ENCODE measurements at places on chromosomes 12 and 14.
A peak's percentile ranks its signal among the peaks of the same experiment; 100 is the strongest.

DNA sequence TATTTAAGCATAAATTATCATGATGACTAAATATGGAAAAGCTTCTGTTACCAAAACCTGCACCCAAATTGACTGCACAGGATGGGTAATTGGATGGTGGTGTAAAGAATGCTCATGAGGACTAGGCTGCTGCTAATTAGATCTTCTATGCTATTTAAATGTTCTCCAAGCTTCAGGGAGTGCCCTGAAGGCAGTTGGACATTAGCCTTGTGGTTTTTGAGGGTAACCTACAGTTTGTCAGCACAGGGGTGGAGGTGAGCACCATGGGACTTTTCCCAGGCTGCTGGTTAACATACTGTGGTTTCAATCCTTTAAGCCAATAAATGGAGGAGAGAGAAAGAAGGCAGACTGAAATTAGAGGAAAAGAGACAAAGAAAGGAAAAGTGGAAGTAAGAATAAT, 145.0 kb downstream of the WIF1 start:
- DNase-seq = no peak

DNA sequence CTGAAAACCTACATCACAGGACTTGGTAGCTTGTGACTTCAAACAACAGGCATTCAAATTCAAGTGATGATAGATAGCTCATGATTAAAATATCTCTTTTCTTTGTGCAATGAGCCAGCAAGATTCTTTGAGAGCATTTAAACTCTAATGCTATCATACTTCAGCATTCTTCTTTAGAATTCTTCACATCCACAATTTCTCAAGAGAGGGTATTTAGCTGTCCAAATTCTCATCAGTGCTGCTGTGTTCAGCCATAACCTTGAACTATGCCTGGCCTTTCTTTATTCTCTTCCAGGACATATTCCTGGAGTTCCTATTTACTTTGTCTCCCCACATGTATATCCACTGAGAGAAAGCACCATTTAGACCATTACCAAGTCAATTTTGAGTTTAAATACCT, 321.1 kb downstream of the EGLN3 start:
- no peak for DNase-seq

DNA sequence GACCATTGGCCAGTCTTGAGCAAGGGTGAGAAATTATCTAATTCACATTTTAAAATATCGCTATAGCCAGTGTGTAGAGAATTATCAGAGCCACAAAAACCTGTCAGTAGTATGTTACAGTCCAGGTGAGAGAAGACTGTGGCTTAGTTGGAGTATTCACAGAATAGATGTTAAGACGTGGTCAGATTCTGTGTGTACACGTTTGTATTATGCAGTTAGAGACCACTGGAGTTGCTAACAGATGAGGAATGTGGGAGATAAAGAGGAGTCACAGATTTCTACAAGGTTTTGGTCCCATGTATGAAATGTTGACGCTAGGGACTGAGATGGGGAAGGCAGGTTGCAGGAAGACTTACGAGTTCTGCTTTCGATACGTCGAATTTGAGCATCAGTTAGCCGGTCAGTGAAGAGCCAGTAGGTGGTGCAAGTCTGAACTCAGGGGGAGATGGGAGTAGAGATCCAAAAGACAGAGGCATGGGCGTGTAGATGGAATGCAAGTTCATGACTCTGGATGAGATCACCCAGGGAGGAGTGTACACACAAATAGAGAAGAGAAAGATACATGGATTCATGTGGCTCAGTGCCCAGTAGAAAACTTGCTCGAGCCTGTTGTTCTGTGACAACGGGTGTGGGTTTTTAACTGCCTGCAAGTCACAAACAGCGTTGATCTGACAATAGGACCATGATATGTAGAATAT, 114.8 kb upstream of the FLRT2 start:
- DNase-seq = no peak

- DNase-seq = no peak
Measured at GRCh38 chr12:66304296-66304900, 2.1 kb downstream of the HELB start.

GRCh38 chr12:125218952-125219351, 153.7 kb downstream of the AACS start:
- DNase-seq = no peak

GRCh38 chr14:60735416-60735815, 855 bp downstream of the MNAT1 start:
- no peak for DNase-seq

DNA sequence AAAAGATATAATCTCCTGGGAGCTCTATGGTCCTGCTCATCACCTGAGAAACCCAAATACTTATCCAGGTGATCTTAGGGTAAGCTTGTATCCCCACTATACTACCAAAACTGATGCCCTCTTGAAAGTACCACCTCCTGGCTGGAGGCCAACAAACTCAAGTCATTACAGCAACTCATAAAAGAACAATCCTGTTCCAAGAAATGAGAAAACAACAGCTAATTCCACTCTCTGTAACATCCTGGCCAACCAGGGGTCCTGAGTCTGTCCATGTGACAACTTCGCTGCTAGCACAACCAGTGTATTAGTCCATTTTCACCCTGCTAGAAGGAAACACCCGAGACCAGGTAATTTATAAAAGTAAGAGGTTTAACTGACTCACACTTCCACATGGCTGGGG, 190.0 kb upstream of the BMP4 start:
- no peak for DNase-seq

DNA sequence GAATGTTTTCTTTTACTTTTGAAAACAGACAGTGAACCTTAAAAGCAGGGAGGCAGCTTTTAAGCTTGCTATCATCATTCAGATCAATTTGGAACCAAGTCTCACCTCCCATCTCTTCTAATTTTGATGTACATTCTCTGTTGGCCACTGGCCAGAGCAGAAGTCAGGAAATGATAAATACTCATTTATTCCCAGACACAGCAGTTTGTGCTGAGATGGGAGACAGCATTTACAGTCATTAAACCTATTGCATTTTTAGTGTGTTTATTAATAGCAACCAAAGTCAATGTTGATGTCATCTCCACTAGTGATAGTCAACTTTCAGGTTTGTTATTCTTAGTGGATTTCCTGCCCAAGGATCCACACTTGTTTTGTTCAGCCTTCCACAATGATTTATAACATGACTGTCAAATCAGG, 320.0 kb upstream of the ATP2B1 start:
- DNase-seq = no peak

GRCh38 chr12:87667378-87667777, 361.8 kb downstream of the C12orf50 start:
- DNase-seq = no peak

DNA sequence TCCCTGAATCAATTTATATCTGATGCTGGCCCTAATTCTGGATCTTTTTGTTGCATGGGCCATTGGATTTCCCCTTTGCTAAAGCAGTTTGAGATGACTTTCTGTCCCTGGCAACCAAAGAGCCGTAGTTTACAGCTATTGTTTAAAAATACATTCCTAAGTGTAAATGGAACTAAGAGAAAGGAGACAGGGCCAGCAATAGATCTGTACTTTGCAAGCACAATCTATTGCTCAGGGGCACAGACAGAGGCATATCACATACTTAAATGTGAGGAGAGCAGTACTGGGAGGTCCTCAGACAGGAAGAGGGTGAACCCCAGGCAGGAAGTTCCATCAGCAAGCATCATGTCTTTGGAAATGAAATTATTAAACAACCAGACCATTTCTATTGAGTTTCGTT, 126.6 kb downstream of the ZFP36L1 start:
- no peak for DNase-seq

DNA sequence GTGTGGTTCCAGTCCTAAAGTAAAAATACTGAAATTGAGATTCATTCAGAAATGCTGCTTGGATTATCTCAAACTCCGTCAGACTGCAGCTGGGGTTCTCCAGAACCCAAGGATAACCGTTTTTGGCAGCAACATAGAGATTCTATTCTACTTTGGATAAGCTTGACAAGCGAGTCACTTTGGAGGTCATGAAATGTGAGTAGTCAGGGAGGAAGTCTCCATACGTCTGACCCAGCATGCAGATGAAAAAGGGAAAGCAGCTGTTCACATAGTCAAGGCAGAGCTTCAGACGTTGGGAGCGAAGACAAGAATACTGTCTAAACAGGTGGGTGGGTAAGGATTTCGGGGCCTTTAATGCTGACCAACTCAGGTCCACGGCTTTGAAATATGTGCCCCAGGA, 14.9 kb upstream of the HSP90B1 start:
- no peak for DNase-seq

- DNase-seq = no peak
Measured at GRCh38 chr12:65430571-65431306, 152.3 kb downstream of the MSRB3 start.

DNA sequence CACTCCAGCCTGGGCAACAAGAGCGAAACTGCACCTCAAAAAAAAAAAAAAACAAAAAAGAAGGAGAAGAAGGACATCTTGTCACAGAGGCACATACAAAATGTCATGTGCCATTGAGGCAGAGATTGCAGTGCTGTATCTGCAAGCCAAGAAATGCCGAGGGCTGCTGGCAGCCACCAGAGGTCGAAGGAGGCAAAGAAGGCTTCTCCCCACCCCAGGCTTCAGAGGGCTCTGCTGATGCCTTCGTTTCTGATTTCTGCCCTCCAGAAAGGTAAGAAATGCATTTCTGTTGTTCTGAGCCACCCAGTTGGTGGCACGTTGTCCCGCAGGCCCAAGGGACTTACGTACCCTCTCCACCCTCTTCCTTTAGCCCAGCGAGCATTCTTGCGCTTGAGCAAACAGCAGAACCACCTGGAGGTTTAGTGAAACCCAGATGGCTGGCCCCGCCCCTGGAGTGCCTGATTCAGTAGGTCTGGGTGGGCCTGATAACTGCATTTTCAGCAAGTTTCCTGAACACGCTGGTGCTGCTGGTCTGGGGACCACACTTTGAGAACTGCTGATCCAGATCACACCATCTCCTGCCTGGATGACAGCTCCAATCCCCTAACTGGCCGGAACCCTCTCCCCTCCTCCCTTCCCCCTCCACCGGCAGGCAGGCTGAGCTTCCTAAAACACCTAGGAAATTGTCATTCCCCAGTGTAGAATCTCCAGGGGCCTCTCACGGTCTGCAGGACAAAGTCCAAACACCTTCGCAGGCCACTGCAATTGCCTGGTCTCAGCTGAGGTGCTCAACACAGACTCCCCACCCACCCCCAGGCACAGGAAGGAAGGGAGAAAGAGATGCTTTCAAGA, 21.1 kb upstream of the SCARB1 start:
- DNase-seq = no peak

DNA sequence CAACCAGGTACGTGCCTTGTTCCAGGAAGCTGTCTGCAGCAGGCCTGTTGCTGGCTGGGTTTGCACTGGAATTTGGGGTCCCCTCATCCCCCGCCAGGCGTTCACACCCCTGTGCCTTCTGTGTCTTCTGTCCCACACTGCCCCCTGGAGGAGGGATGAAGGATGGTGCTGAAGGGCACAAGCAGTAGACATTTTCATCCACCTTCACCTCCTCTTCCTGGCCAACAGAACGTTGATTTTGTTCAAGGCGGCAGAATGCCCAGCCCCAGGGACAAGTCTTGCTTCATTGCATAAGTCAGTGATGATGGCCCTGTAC, 122.1 kb downstream of the CALM1 start:
- peak; percentile 36 for DNase-seq

GRCh38 chr14:61109288-61109687, 128.2 kb downstream of the SLC38A6 start:
- DNase-seq = no peak

- no peak for DNase-seq
Measured at GRCh38 chr12:49201595-49202295, 12.9 kb upstream of the TUBA1A start.

DNA sequence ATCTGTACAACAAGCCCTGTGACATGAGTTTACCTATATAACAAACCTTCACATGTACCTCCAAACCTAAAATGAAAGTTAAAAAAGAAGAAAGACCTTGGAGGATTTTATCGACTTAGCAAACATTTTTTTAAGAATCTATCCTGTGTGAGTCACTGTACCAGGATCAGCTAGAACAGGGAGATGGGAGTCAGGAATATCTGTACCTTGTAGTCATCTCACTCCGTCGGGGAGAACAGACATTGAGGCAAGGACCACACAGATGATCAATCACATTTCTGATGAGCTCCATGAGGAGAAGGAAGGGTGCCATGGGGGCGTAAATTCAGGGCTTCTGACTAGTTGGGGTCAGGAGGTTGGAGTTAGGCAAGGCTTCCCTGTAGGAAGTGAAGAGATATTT, 310.6 kb downstream of the VRK1 start:
- no peak for DNase-seq

- DNase-seq = no peak
Measured at GRCh38 chr12:85257671-85258070, 22.3 kb upstream of the ALX1 start.

- peak; percentile 21 for DNase-seq
Measured at GRCh38 chr12:67482751-67483661, 165.5 kb upstream of the DYRK2 start.

DNA sequence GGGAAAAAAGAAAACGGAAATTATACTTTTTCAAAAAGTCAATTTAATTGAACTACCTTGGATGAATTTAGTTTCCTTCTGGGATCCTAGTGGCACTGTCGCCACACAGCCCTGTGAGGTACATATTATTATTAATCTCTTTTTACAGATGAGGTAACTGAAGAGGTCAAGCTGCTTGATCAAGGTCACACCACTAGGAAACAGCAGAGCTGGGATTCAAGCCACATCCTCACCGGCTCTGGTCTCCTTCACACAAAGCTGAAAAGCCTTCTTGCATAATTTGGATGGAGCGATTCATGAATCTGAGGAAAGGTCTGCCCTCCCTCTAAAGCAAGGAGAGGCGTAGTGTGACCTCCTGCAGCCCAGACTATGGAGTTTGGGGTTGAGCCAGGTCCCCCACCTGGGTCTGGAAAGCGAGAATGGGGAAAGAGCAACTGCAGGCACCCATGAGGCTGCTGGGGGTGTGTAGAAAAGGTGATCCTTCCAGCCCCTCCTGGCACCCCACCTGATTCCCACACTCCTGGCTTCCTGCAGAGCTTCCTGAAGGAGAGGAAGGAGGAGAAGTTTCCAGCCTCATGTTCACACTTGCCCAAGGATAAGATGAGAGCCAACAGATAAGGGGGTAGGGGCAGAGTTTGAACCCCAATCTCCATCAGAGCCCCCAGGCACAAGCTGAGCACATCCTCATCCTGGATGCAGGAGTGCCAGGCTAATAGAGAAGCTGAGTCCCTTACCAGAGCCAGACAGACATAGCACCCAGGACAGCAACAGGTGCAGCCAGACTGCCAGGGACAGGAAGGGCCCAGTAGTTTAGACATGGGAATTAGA, 3.9 kb upstream of the KRT79 start:
- DNase-seq = no peak

DNA sequence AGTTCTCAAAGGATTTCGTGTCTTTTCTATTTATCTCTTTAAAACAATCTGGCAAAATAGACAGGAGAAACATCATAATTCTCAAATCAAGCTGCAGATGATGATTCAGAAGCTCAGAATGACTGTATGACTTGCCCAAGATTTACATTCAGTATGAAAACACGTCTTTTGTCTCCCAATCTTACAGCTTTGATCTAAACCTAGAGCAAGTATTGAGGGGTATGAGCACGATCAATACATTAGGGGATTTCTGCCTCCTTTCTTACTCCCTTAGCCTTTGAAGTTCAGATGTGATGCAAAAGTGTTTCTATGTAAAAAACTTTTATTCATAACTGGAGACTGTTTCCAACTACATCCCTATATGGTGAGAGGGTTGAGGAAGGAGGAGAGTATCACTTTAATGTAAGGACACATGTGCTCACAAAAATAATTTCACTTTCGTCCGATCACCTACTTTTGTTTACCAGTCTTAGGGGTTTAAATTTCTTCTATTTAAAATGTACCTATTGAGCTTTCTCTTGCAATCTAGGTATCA, 454.8 kb downstream of the TMTC2 start:
- DNase-seq = no peak

GRCh38 chr12:57541001-57541400, 6.0 kb downstream of the DCTN2 start:
- no peak for DNase-seq

- DNase-seq = no peak
Measured at GRCh38 chr14:24840204-24840893, 206.4 kb upstream of the GZMB start.

All from stimulated activated CD4-positive, alpha-beta T cell treated with anti-CD3 and anti-CD28 coated beads, Interleukin-4, amount 100 ng/mL, for 48 hours (primary cell).